Tibial nerve (tissue), 4 donors: ENCODE measurements at places on chromosomes 2 and 18. TPM values are rescaled to one million over a fixed set of nuclear protein-coding genes. Genes with fewer than 3 reads are reported as not detected.

TRIB2 gene
- total RNA-seq: 303 TPM

AMMECR1L gene
- total RNA-seq: 13.8 TPM

SLC9A4 gene
- total RNA-seq: not detected

FHL2 gene
- 70.4 TPM for total RNA-seq

SLC8A1 gene
- 9.2 TPM for total RNA-seq

UGT1A3 gene
- total RNA-seq: not detected

PSMA8 gene
- total RNA-seq: not detected

IRS1 gene
- total RNA-seq: 11.2 TPM

NXPH2 gene
- not detected for total RNA-seq

ZNF804A gene
- total RNA-seq: not detected

OBSL1 gene
- total RNA-seq: 85.0 TPM

SLC11A1 gene
- 65.6 TPM for total RNA-seq

HJURP gene
- 0.22 TPM for total RNA-seq

CROCC2 gene
- 1.2 TPM for total RNA-seq
